GM20000 (cell line): ENCODE measurements at places on chromosomes 3 and 15.

DNA sequence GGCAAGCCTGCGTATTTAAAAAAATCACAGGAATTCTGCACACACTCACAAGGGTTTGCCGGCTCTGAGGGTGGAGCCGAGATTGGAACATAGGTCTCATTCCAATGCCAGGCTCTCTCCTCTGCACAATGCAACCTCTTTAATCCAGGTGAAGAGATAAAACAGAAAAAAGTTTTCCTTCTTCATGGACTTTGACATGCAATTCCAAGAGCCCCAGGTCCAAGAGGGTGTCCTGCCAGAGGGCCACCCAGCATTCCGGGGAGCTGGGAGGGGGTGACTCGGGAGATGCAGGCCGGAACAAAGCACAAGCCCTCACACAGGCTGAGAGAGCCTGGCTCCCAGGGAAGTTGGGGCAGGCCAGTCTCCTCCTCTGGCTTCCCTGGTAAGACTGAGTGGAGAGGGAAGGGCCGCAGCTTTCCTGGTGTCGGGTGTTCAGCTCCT is 6.7 kb upstream of the SLC12A8 start:
- DNase-seq = no peak

- no peak for DNase-seq
Measured at GRCh38 chr3:147713234-147714133, 304.3 kb downstream of the ZIC1 start.

DNA sequence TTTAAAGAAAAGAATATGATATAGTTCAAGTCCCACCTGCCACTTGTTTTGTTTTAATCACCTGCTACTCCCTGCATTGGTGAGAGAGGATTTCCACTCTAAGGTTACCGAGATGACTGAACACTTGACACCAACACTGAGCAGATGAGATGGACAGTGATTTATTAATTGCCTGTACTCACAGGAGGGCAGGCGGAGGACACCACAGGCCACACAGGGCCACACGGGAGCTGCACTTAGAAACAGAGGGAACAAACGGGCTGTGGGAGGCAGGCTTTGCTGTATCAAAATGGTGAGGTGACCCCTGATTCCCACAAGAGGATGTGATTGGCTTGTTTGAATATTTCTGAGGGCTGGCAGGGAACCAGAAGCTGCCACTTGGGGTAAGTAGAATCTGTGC is 10.8 kb downstream of the MINAR1 start:
- DNase-seq = no peak

DNA sequence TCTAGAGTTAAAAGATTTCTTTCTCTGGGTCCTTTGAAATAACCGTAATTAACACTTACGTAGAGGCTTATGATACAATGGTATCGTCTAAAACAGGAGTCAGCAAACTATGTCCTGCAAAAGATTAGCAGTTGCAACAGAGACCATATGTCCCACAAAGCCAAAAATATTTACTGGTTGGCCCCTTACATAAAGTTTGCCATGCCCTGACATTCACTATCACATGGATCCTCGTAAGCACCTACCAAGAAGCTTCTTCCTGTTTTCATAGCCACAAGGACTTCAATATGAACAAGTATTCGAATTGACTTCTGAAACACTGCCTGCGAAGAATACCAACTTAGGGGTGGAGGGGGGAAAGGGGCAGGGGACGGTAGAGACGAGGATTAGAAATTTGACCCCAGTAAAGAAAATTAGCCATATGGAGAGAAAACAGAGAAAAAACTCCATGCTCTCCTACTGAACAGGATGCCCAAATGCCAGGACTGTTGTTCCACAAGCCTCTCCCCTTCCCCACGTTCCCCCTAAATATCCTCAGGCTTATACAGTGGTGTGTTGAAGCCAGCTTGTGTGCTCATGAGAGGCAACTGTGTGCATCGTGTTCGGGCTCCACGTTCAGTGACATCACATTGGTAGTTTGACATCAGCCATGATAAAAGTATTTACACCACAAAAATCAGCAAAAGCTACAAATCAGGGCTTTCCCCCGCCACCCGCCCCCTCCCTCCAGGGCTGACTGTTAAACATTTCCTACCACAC is 144.1 kb upstream of the HES1 start:
- no peak for DNase-seq

DNA sequence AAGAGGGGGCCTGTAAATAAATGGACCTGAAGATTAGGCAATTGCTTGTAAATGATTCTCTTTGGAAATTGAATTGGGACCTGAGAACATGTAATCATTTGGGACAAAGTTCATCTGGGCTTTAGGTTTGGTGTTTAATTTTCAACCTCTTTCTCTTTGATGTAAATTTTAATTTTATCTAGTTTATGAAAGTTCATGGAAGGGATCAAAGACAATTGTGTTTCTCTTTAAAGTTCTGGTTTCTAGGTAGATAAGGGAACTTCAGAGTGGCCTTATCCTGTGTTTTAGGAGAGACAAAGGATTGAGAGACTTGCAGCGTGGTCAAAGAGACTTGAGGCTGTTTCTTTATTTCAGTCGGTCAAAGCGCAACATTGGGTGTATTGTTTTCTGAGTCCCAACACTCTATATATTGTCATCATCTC is 1108.3 kb downstream of the TBL1XR1 start:
- DNase-seq = no peak

- peak; percentile 23 for DNase-seq
Measured at GRCh38 chr15:41935566-41936020, 36.8 kb downstream of the EHD4 start.

- no peak for DNase-seq
Measured at GRCh38 chr15:68614286-68615035, 35.7 kb downstream of the CORO2B start.

- DNase-seq = no peak
Measured at GRCh38 chr15:67177752-67178151, 76.7 kb downstream of the AAGAB start.

DNA sequence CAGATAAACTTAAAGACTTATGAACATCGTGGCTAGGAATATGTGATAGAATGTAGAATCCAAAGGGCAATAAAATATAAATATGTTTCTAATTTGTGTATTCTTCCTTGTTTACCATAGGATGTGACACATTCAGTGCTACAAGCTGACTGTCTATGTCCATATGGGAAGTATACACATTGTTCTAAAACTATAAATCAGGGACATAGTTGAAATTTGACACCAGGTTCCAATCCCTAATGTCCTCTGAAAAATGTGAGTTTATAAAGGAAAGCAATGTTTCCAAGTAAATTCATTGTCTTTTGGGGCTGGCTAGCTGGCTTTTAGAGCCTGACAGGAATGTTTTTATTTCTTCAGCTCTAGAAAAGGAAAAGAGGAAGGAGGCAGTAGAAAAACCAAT is 273.6 kb downstream of the CNTN4 start:
- DNase-seq = no peak

DNA sequence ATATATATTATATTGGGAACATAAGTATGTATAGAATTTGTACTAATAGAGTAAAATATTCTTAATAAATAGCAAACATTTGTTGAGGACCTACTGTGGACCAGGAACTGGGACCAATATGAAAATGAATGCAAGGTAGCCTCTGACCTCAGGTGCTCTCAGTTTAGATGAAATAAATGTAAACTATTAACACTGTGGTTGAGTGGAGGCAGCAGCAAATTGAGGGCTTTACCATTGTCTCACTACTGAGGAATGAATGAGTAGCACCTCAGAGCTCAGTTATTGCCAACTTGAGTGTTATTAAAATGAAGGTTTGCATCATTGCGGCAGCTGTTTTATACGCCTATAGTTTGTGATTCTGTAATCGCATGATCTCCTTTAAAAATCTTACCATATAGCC is 90.9 kb upstream of the CGNL1 start:
- no peak for DNase-seq

DNA sequence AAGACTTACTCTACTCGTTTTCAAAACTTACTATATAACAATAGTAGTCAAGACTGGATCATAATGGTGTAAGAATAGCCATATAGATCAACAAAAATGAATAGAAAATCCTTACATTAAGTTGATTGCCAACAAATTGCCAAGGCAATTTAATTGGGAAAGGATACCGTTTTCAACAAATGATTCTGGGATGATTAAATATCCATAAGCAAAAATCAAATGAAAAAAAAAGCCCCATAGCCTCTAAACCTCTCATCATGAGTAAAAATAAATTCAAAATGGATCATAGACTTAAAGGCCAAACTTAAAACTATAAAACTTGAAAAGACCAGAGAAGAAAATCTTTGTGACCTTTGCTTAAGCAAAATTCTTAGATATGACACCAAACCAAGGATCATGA is 5.3 kb upstream of the SNRK start:
- no peak for DNase-seq

DNA sequence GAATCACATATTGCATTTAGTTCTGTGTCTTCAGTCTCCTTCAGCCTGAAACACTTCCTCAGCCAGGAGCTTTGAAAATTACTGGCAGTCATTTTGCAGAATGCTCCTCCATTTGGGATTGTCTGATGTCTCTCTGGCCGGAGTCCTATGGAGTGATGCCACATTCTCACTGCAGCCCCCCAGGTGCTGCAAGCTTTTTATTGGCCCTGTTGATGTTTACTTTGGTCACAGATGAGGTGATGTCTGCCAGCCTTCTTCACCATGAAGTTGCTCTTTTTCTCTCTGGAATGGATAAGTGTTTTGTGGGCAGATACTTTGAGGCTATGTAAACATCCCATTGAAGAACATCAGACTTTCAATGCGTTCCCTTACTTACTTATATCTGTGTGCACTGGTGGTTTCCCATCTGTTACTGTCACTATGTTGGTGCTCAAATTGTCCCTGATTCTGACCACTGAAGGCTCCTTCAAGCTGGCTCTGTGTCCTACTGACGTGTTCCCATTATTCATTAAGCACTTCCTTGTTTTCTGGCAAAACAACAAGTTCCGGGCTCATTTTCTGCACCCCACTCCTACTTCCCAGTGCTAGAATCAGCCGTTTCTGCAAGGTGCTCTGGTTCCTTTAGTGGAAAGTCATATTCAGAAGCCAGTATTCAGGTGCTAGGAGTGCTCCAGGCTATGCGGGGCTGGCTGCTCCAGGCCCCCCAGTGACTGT is 1.4 kb upstream of the CLEC3B start:
- no peak for DNase-seq

DNA sequence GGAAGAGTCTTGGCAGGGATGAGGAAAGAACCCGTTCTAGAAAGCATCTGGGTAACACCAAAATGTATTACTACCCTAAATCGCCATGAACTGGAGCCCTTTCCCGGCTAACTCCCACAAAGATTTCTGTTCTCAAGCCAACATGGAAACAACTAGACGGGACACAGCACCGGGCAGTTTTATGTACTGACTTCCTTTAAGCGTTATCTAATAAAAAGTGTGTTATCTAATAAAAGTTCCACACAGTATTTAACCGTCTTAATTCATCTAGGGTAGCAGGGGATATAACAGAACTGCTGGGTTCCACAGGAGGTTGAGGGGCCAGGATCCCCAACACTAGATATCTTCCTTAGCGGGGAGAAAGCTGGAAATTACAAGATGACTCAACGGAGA is 347 bp upstream of the C3orf62 start:
- DNase-seq = no peak
